ENCODE measurements at places on chromosomes 5 and 9.
A peak's percentile ranks its signal among the peaks of the same experiment; 100 is the strongest.

DNA sequence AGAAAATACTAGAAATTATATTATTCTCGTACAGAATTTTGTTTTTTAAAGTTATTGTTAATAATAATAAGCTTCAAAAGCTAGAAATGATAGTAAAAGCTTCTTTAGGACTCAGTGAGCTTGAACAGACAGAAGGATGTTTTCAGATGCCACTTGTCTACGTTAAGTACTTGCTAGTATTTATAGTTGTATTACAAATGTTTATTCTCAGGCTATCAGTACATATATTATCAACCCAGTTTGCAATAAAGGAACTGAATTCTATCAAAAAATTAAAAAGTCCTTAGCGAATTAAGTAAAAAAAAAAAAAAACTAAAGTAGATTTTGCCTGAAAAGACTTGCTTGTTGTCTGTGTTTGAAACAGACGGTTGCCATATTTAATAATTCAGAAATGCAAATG, 23.9 kb downstream of the HCN1 start:
- DNase-seq, result no peak
- H3K27me3 ChIP-seq, result no peaks in the 10 kb centered on the region
- no peaks in the 10 kb centered on the region for H3K36me3 ChIP-seq
- H3K4me3 ChIP-seq, result no peak overlapping the region
- H3K4me1 ChIP-seq, result no peaks in the 10 kb centered on the region

GRCh38 chr5:1050423-1051365, 42.1 kb downstream of the NKD2 start:
- peaks cover 6% of the 10 kb centered on the region for H3K27me3 ChIP-seq
- H3K27ac ChIP-seq, result peak overlapping the region; percentile 26
- no peak overlapping the region for H3K4me3 ChIP-seq
- peaks cover 16% of the 10 kb centered on the region for H3K36me3 ChIP-seq
- peaks cover 25% of the 10 kb centered on the region for H3K4me1 ChIP-seq

DNA sequence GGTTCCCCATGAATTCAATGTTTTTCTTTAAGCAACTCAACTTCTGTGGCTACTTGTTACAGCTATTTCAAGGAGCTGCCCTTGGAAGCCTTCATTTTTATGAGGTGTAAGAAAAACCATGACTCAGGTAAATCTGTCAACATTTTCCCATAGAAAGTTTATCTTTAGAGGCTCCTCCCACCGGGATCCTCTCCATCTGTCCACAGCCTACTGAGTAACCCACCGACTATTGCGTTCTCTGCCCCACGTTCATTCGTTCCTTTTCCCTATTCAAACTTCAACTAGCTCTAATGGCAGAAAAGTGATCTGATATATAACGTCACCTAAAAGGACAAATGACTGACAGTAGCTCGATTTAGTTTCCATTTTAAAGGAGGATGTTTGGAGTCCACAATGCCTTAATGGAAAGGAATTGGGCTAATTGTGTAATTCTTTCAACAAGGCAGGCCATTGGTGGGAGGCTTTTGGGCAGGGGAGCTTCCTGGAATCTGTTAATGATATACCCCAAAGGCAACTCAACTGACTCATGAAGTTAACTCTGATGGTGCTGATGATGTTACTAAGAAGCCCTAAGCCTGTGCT, 29.3 kb upstream of the NR3C1 start:
- H3K4me3 ChIP-seq, result no peak overlapping the region
- H3K36me3 ChIP-seq, result no peaks in the 10 kb centered on the region
- H3K27me3 ChIP-seq, result peaks cover 6% of the 10 kb centered on the region
- no peak overlapping the region for H3K27ac ChIP-seq

- peaks cover 25% of the 10 kb centered on the region for H3K4me1 ChIP-seq
- no peaks in the 10 kb centered on the region for H3K27me3 ChIP-seq
- no peak overlapping the region for H3K4me3 ChIP-seq
- peaks cover 14% of the 10 kb centered on the region for H3K36me3 ChIP-seq
Measured at GRCh38 chr5:176530393-176530982, 6.7 kb downstream of the RNF44 start.

DNA sequence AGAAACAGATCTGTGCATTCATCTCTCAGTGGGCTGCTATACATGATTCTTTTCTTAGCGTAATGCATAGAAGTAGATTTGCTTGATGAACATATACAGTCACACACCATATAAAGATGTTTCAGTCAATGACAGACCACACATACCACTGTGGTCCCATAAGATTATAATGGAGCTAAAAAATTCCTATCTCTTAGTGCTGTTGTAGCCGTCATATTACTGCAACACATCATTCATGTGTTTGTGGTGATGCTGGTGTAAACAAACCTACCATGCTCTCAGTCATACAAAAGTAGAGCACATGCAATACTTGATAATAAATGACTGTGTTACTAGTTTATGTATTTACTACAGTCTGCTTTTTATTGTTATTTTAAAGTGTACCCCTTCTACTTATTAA, 214.3 kb downstream of the ARHGAP26 start:
- no peak overlapping the region for H3K27ac ChIP-seq
- H3K4me3 ChIP-seq, result no peak overlapping the region
- H3K27me3 ChIP-seq, result peaks cover 5% of the 10 kb centered on the region
- peaks cover 4% of the 10 kb centered on the region for H3K36me3 ChIP-seq

DNA sequence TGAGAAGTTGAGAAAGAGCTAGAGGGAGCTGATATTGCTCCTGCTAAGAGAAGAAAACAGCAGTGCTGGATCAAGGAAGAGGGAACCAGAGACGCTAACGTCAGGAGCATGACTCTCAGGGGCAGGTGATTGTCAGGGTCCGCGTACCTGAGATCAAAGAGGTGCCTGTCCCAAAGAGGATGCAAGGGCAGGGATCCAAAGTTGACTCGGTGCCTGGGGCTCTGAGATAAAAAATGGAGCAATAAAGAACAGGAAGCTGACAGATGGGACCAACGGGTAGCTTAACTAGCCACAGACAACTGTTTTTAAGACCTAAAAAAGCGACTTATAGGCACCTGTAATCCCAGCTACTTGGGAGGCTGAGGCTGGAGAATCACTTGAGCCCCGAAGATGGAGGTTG, 517.8 kb downstream of the IRX1 start:
- H3K36me3 ChIP-seq, result no peaks in the 10 kb centered on the region
- DNase-seq, result no peak
- peaks cover 1% of the 10 kb centered on the region for H3K27me3 ChIP-seq

GRCh38 chr9:135295551-135296300, 183.9 kb upstream of the PPP1R26 start:
- no peaks in the 10 kb centered on the region for H3K36me3 ChIP-seq
- no peak for DNase-seq
- H3K4me3 ChIP-seq, result no peak overlapping the region
- peaks cover 25% of the 10 kb centered on the region for H3K4me1 ChIP-seq
- H3K27me3 ChIP-seq, result peaks cover 25% of the 10 kb centered on the region

GRCh38 chr5:90767710-90768109, 209.1 kb downstream of the ADGRV1 start:
- H3K27ac ChIP-seq, result no peak overlapping the region
- H3K27me3 ChIP-seq, result no peaks in the 10 kb centered on the region
- DNase-seq, result no peak

DNA sequence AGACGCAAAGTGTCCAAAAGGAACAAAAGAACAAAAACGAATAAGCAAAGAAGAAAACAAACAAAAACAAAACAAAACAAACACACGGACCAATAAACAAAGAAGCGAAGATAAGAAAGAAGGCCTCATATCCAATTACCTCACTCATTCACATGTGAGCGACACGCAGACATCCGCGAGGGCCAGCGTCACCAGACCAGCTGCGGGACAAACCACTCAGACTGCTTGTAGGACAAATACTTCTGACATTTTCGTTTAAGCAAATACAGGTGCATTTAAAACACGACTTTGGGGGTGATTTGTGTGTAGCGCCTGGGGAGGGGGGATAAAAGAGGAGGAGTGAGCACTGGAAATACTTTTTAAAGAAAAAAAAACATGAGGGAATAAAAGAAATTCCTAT, 28.3 kb upstream of the WWC1 start:
- peak overlapping the region; percentile 86 for H3K27ac ChIP-seq
- peaks cover 8% of the 10 kb centered on the region for H3K27me3 ChIP-seq
- no peak for DNase-seq
- H3K4me1 ChIP-seq, result peaks cover 39% of the 10 kb centered on the region

DNA sequence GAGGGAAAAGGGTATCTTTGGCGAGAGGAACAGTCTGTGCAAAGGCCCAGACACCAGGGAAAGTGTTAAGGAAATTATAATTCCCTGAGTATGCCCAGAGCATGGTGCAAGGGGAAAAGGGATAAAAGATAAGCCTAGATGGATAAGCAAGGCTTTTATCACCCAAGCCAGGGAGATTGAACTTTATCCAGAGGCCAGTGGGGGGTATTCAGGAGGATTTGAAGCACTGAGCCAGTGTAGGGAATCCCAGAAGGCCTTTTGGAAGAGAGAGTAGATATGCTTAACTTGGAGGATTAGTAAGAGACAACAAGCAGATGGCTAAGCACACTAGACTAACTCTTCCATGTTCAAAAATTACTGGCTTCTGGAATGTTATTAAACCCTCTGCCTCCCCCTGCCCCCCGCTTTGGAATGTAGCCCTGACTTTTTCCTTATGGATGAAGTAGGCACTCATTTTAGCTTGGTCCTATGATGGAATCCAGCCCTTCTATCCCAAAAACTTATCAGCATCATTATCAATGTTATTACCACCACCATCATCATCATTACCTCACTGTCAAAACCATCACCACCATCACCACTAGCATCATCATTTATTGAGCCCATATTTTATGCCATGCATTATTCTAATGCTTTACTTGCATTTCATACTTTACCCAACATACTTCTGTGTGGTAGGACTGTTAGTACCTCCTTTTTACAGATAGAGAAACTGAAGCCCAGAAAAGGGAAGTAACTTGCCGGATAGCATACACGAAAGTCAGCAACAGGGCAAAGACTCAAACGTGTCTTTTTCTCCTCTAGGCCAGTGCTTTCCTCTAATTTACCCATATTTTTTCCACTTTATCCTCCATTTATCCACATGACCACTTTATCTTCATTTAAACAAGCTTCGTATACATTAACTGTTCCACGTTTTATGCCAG, 237.0 kb downstream of the PAPPA start:
- H3K4me3 ChIP-seq, result no peak overlapping the region
- H3K36me3 ChIP-seq, result peaks cover 20% of the 10 kb centered on the region
- no peak overlapping the region for H3K27ac ChIP-seq
- DNase-seq, result no peak

DNA sequence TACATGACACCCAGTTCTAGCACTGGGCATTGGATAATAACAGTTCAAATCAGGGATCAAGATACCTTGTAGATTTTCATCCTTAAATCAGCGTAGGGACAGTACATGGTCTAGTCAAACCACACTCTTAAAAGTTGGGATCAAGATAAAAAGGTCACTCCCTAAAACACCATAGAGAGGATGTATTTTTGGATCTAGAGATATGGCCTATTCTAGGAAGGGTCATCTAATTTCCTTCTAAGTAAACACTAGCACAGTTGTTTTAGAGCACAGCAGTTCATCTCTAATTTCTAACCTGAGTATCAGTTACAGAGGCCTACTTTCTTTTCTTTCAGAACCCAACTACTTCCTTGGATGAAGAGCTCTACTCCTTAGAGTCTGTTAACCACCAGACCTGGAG, 166.4 kb upstream of the GRIN3A start:
- no peaks in the 10 kb centered on the region for H3K27me3 ChIP-seq
- no peak for DNase-seq
- no peaks in the 10 kb centered on the region for H3K4me1 ChIP-seq
- peak overlapping the region; percentile 42 for H3K27ac ChIP-seq

- H3K27me3 ChIP-seq, result no peaks in the 10 kb centered on the region
- no peaks in the 10 kb centered on the region for H3K36me3 ChIP-seq
- H3K27ac ChIP-seq, result no peak overlapping the region
- peak; percentile 17 for DNase-seq
Measured at GRCh38 chr9:6907772-6908381, 150.1 kb downstream of the KDM4C start.

GRCh38 chr5:3359642-3360041, 236.0 kb upstream of the IRX1 start:
- H3K4me3 ChIP-seq, result no peak overlapping the region
- DNase-seq, result no peak
- peaks cover 48% of the 10 kb centered on the region for H3K27me3 ChIP-seq

Data from nephron progenitor cell (in vitro differentiated cells).